H1 (cell line): ENCODE measurements at places on chromosomes 11 and 22.

DNA sequence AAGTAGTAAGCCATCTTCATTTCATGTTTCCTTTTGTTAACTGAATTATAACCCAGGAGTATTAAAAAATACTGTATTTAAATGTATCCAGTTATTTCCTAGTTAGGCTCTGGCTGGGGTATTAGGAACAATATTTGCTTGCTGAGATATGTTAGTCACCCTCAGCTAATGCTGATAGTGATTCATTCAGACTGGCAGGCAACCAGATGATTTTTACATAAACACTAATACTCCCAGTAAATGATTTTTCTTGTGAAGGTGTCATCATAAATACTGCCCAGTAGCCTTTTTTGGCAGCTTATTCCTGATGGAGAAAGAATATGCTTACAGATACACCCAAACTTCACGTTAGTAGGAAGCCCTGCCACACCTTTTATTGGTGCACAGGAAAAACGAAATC is 8.1 kb downstream of the YWHAH start:
- no peak for DNase-seq

DNA sequence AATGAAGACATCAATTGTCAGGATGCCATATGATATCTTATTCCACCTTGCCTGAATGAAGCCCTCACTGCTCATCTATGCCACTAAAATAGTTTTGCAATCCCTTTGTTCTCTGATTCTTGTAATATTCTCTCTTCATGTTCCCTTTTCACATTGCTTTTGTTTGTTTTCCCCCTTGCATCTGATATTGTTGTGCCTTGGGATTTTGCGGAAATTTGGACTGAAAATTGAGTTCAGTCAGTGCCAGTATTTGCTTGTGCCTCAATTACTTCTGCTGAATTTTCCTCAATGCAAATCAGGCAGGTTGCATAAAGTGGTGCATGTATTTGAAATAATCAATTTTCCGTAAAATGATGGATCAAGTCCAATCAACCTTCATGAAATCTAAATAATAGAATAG is 98.3 kb downstream of the PAX6 start:
- no peak for DNase-seq

GRCh38 chr11:92136797-92137196 is 87.8 kb upstream of the FAT3 start:
- DNase-seq, result no peak

DNA sequence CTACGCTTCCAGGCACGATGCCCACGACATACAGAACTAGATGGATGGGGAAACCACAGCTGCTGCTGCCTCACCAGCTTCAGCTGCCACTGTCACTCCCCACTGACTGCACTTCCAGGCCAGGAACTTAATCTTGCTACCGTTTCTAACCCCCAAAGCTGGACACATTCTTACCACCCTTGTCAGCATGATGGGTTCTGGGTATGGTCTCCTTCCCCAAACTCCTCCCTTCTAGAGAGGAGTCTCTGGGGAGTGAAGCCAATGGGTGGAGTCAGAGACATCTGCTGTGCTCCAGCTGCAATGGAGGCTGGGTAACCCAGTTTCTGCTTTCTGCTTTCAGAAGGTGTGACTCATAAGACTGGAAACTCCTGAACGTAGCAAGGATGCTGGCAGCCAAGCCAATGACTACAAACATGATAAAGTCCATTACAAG is 87.0 kb upstream of the THY1 start:
- no peak for DNase-seq

DNA sequence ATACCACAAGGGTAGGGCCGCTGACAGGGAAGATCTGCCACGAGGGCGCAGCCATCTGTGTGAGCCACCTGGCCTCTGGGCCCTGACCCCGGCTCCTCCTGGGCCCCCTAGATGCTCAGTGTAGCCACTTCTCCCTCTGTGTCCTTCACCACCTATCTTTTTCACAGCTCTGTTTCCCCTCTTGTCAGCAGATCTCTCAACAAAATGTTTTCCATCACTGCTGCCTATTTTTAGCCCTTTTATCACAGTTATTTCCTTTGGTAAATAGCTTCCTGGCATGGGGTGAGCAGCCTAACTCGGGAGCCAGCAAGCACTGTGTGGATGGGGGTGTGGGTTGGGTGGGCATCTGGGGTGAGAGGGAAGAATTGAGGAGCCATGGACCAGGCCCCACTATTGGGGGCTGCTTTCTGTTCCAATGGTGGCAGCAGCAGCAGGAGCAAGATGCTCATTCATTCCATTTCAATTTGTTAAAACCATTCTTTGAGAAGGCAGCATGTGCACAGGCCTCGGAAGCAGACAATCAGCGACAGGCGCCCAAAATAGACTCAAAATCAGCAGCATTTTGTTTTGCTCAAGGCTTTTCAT is 135.2 kb upstream of the NAV2 start:
- no peak for DNase-seq
